ENCODE measurements at places on chromosomes 5 and 9.

DNA sequence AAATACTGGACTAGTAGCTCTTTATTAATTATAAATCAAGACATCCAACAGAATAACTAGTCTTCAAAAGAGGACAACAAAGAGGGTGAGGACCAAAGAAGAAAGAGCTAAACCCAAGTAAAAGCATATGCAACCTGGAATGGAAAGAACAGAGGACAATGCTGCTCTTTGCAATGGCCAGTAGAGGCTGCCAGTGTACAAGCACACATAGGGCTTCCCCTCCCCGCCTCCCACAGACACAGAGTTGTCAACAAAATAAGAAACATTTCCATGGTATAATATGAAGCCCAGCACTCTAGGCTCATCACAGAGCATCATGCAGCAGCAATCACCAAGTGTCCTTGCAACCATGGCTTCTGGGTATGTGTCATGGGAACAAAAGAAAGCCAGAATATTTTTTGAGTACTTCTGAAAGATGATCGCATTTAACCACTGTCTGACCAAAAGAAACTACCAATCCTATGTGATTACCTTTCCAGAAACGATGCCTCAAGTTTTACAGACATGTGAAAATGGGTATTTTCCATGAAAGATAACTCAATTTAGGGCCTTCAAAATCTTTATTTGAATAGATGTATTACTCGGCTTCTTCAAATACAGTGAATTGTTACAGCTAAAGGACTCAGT is 58.1 kb downstream of the RFX3 start:
- DNase-seq: peak; percentile 50

DNA sequence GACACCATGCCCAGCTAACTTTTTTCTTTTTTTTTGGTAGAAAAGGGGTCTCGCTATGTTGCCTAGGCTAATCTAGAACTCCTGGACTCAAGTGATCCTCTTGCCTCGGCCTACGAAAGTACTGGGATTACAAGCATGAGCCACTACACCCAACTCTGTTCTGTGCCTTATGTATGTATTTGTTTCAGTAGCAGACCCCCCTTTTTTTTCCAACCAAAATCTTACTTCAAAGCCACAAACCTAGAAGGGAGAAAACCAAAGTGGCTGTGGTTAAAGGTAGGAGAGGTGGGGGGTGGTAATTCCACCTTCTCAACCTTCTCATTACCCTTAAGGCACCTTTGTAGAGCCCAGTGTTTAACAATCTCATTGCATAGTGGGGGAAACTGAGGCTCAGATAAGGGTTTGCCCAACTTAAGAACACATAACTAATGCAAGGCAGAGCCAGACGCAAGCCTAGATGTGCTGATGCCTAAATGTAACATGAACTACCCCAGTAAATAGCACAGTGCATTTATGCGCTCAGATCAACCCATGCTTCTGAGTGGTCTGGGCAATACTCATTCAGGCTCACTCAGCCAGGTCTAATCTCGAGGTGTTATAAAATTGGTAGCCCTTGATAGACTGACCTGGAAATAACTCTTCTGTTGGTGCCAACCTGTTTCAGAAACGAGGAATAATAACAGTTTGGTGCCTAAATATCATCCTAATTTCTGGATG is 33.0 kb downstream of the ITK start:
- DNase-seq: no peak

GRCh38 chr5:143892271-143892670 is 80.3 kb downstream of the HMHB1 start:
- no peak for DNase-seq

GRCh38 chr9:16904655-16905054 is 34.2 kb upstream of the BNC2 start:
- no peak for DNase-seq

- DNase-seq: peak; percentile 79
These were observed 13.1 kb downstream of the MARCHF6 start for GRCh38 chr5:10366310-10367272.

DNA sequence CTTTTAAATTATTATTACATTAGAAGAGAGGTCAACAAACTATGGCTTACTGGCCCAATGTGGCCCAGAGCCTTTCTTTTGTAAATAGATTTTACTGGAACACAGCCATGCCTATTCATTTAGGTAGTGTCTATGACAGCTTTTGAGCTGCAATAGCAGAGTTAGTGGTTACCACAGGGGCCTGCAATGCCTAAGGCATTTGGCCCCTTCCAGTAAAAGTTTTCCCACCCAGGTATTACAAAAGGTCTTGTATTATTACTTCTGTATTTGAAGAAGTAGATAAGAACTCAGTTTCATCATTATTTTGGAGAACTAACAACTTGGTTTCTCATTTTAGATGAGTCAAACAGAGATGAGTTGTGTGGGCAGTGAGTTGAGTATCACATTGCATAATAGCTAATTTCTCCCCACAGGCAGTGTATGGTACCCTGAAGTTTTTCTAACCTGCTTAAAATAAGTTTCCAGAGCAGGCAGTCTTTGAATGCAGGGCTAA is 9.5 kb downstream of the MTRR start:
- DNase-seq: no peak

GRCh38 chr5:69231281-69231680 is 3.4 kb upstream of the CDK7 start:
- no peak for DNase-seq

- no peak for DNase-seq
These were observed 540.9 kb downstream of the KIF4B start for GRCh38 chr5:155554500-155554899.

DNA sequence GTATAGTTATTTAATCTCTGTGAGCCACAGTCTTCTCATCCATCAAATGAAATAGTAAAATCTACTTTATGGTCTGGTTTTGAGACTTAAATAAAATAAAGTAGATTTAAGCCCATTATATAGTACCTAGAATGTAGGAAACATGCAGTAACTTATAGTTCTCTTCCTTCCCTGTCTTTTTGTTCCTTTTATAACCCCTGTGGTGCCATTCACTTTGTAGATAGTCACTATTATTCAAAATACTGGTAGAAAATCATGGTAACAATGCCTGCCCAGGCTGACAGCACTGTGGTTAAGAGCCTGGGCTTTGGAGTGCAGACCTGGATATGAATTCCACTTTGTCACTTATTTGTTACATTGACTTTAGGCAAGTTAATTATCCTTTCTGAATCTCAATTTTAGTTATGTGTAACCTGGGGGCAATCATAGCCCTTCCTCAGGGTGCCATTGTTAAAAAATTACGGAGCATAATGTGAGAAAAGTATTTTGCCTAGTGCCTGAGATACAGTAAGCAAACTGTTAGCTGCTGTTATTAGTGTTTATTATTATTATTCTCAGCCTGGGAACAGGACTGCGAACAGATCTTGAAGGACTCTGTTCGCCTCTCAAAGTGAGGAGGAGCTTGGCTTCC is 100.4 kb downstream of the RALGPS1 start:
- DNase-seq: no peak

DNA sequence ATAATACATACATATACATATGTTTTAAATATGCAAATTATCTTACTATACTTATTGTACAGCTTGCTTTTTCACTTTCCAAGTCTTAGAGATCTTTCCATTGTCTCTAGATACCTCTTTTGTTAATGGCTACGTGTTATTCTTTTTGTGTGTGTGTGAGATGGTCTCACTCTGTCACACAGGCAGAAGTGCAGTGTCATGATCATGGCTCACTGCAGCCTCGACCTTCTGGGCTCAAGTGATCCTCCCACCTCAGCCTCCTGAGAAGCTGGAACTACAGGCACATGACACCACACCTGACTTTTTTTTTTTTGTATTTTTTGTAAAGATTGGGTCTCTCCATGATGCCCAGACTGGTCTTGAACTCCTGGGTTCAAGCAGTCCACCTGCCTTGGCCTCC is 2.8 kb downstream of the OSMR start:
- no peak for DNase-seq

DNA sequence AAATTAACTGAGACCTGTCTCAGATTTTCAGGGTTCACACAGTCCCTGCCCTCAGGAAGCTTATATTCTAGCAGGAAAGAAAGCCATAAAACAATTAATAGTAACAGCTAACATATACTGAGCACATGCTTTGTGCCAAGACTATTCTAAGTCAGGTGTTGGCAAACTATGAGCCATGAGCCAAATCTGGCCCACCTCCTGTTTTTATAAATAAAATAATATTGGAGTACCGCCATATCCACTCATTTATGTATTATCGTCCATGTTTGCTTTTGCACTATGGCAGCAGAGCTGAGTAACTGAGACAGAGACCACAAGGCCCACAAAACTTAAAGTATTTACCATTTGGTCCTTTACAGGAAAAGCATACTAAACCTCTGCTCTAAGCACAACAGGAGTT is 83.3 kb upstream of the TRIO start:
- no peak for DNase-seq

DNA sequence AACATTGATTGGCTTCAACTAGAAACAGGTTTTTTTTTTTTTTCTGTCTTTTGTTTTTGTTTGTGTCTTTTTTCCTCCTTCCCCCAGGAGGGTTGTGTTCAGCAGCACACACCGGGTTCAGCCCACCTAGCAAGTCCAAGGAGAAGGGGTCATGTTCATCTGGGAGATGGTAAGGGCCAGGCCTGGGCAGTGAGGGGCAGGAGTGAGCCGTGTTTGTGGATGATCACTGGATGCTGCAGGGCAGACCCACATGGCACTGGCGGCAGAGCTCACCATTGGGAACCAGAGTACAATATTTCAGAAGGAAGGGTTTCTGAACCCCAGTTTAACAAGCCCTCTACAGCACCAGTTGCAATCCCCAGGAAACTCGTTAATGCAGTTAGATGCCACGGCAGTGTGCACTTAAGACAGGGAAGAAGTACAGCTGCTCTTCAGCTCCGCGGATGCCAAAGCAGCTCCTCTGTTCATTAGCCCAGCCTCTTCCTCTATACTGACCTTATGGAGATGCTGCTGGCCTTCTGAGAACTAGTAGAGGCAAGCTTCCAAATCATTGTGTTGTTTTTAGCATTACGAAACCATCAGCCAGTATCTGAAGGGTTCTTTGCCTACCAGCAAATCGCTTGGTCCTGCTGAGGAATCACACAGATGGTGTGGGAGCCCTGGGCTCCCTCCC is 508.2 kb upstream of the WWC1 start:
- DNase-seq: no peak

DNA sequence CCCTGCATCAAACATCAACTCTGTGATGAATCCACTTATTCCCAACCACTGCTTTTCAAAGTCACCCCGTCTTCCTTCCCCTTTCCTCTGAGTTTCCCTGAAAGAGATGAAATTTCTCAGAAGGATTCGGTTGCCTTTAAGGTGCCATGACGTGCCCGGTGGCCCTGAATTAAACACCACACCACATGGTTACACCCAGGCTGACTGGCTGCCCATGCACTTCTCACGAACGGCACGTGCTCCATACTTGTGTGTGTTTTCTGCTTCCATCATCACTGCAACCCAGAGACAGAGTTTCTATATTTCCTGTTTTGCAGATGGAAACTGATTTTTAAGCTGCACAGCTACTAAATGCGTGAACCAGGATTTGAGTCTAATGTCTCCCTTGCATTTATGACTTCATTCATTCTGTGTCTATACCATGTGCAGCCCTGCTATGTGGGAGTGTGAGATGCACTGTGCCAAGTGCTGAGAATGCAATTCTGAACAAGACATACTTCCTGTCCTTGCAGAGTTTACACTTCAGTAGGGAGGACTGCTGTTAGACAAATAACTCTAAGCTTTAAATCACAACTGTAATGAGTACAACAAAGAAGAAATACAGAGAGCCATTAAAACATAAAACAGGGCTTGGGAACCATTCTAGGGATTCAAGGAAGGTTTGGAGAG is 162.9 kb downstream of the NXNL2 start:
- DNase-seq: no peak

GRCh38 chr5:147558826-147559225 is 49.0 kb upstream of the DPYSL3 start:
- DNase-seq: peak; percentile 41

DNA sequence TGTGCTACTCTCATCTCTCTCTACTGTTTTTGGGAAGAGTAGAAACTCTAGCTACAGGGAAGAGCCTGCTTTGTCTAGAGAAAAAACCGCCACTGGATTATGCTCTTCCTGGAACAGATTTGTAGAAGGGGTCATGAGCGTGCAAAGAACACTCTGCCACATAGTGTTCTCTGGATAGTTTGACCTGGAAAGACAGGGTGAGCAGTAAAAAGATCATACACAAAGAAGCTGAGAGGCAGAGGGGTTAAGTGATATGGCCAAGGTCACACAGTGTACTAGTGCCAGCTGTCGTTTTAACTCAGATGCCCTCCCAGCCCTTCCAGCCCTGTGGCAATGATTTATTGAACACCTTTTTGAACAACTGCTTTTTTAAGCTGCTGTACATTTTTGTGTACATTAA is 182.2 kb downstream of the NNT start:
- no peak for DNase-seq

GRCh38 chr9:18487611-18488010 is 13.7 kb downstream of the ADAMTSL1 start:
- no peak for DNase-seq

DNA sequence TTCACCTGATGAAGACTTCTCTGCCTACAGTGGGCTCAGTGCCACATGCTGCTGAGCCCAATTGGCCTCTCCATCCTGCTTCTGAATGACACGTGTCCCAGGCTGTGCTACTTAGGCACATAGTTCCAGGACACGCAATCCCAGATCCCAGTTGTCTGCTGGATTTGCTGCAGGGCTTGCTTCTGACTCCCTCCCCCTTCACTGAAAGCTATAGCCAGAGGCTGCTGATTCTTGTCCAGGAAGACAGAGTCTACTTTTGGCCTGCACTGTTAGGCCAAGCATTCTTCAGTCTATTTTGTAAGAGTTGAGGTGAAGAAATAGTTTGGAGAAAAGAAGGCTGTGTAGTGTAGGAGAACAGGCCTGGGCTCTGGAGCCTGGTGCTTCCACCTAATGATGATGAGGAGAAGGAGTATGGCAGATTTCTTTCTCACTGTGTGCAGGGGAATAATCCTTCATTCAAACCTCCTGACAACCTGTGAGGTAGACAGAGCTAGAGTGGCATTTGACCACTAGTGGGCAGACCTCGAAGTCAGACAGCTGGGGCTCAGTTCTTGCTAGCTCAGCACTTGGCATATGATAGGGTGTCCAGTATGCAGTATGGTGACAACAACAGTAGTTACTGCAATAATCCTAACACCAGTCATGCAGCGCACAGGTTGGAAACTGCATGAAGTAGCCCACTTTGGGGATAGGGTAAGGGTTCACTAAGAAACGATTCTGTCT is 19.5 kb upstream of the ASPN start:
- peak; percentile 48 for DNase-seq

- no peak for DNase-seq
These were observed 920.9 kb upstream of the CTNND2 start for GRCh38 chr5:12825163-12825562.

GRCh38 chr9:114591849-114592248 is 4.3 kb downstream of the ATP6V1G1 start:
- no peak for DNase-seq

GRCh38 chr5:8213701-8214240 is 344.8 kb downstream of the MTRR start:
- DNase-seq: no peak

DNA sequence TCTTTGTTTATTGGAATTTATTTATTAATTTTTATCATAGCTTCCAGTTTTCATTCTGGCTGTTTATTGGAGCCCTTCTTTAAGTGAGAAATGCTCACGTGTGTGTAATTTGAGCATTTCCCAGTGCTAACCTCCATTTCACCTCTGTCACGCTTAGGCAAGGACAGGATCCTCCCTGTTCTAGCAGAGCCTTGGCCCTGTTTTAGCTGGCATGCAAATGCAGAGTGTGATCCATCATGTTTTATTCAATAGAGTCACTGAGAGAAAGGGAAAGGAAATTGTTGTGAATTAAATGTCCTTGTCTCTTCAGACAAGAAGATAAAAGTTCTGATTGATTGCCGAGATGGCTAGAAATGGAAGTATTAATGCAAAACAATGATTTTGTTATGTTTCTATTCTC is 137.3 kb upstream of the ACO1 start:
- DNase-seq: no peak

Measured in mucosa of gallbladder (tissue), 1 donor.